Fibroblast of lung (primary cell): ENCODE measurements at places on chromosomes 3 and 15.

- no peak for DNase-seq
Observed at GRCh38 chr3:16109929-16110328, 64.6 kb upstream of the GALNT15 start.

DNA sequence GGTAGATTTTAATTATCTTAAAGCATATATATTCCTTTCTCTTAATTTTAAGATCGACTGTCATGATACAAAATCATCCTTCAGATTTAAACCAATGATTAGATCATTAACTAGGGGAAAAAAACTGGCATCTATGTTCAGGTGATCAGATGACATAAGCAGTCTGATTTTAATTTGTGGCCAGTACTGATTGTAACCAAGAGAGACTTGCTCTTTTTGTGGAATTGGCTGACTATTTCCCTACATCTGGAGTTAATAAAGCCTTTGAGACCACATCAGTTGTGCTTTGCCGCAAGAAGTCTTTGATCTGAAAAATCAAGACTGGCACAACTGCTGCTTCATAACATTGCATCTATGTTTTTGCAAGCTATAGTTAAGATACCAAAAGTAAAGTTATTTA, 148.4 kb upstream of the CGNL1 start:
- DNase-seq, result peak; percentile 82

- DNase-seq, result no peak
Observed at GRCh38 chr3:39515681-39516441, 48.4 kb downstream of the MOBP start.

- DNase-seq, result peak; percentile 75
Observed at GRCh38 chr3:194133661-194134230, 2.2 kb upstream of the HES1 start.

DNA sequence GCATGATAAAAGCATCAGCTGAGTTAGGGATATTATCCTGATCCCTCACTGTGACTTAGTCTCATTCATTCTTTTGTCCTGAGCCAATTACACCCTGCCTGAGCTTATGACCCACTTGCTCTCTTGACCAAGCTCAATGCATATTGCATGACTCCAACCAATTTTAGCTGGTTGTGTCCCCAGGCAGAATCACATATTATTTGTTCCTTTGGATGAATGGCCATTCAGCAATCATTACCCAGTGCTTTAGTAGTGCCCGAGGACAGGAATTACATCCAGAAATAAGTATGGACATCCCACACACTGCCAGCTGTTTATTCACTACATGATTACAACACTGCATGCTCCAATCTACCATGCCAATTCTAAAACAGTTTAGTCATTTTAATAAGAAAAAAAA, 322.5 kb downstream of the ZBBX start:
- no peak for DNase-seq

DNA sequence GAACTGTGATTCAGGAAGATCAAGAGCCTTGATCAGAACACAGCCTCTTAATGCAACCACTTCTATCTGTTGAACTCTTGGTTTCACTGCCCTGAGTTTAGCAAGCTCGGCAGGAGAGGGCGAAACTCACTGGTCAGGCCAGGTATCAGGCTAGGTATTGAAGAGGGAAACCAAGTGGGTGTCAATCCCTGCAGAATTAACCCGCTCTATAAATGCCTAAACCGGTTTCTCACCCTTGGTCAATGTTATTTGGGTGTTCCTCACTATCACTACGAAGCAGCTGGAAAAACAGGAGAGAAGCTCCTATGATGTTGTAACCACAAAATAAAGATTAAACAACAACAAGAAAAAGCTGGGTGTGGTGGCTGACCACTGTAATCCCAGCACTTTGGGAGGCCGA, 23.9 kb downstream of the LIPH start:
- DNase-seq, result no peak

DNA sequence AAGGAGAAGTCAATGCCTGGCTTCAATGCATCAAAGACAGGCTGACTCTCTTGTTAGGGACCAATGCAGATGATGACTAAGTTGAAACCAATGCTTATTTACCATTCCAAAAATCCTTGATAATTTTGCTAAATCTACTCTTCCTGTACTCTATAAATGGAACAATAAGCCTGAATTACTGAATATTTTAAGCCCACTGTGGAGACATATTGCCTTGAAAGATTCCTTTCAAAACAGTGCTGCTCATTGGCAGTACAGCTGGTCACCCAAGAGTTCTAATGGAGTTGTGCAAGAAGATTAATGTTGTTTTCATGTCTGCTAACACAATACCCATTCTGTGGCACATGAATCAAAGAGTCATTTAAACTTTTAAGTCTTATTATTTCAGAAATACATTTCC, 181.0 kb upstream of the CBLB start:
- DNase-seq, result no peak

DNA sequence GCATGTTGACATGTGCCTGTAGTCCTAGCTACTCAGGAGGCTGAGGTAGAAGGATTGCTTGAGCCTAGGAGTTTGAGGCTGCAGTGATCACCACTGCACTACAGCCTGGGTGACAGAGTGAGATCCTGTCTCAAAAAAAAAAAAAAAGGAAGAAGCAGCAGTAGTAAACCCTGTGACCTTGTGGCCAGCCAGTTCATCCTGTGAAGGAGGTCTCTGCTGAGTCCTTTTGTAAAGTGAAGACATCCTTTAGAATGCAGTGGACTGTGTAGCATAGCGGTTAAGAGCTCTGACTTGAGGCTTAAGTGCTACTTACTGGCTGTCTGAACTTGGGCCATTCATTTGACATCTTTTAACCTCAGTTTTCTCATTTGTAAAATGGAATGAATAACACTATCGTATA, 8.3 kb downstream of the EXOSC7 start:
- DNase-seq, result no peak

- peak; percentile 57 for DNase-seq
Observed at GRCh38 chr3:169668957-169669741, 5.6 kb upstream of the MECOM start.

DNA sequence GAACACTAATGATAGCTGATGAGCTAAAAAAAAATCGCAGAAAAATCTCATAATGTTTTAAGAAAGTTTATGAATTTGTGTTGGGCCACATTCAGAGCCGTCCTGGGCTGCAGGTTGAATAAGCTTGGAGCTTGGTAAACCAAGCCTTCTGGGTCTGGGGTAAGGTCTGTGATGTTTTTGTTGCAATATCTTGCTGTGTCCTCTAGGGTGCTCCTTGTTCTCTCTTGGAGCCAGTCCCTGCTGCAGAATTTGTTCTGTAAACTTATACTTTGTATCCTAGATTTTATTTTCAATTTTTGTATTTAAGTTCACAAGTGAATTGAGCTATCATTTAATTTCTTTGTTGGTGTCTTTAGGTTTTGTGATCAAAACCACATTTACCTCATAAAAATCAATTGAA, 143.7 kb downstream of the NR1D2 start:
- peak; percentile 11 for DNase-seq

DNA sequence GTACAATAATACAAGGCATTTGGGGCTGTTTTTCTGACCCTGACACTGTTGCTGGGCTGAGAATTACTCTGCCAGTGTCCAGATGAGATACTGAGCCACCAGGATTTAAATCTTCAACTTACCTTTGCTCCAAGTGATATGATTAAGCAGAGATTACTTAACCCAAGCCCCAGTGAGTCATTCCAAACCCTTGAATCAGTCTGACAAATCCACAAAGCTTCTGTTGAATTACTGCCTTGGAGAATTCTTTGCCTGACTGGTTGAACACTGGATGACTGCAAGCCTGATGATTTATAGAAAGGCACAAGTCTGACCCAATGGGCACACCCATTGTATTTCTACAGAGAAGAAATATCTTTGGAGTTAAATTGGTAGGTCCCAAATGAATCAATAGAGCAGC, 88.2 kb upstream of the TSC22D2 start:
- DNase-seq, result peak; percentile 91

- DNase-seq, result no peak
Observed at GRCh38 chr3:100124201-100124761, 10.0 kb upstream of the FILIP1L start.

GRCh38 chr3:62678841-62679240, 196.4 kb downstream of the CADPS start:
- DNase-seq, result no peak
